Progenitor cell of endocrine pancreas (in vitro differentiated cells): ENCODE measurements at places on chromosomes 5 and 9.

GRCh38 chr5:181133610-181134231 lies 2.8 kb upstream of the OR2V1 start:
- no peak for DNase-seq

DNA sequence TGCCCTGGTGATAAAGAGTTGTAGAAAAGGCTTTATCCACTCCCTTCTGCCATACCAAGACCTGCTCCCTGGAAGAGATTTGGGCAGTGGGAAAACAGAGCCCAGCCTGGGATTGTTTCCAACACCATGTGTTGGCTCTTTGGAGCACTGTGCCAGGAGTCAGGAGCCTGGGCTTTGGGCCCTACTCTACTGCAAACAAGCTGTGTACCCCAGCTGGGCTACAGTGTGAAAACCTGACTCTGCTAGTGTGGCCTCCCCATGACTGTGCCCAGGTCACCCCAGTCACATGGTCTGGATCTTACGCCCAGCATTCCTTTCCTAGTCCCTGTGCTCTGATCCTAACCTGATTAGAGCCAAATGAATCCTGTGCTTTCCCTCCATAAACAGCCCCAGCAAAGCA lies 39.3 kb upstream of the SHB start:
- no peak for DNase-seq

- no peak for DNase-seq
Observed at GRCh38 chr5:91898898-91899297, 515.8 kb upstream of the ARRDC3 start.

- DNase-seq, result no peak
Observed at GRCh38 chr5:142422429-142422828, 97.6 kb upstream of the SPRY4 start.

DNA sequence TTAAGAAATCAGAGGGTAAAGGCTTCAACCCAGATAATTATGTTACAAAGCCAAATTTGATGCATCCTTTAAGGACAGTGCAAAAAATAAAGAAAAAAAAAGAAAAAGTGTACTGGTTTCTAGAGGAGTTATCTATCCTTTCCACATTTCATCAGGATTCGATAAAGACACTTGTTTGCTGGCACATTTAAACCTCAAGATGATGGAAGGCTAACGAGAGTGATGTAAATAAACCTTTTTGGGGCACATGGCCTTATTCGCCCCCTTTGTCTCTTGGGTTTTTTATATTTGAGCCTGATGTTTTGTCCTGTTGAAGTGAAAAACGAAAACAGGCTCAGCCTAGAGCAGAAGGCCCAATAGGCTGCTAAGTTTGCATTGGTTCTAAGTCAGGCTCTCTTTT lies 416.5 kb downstream of the TAF11L14 start:
- DNase-seq, result no peak

DNA sequence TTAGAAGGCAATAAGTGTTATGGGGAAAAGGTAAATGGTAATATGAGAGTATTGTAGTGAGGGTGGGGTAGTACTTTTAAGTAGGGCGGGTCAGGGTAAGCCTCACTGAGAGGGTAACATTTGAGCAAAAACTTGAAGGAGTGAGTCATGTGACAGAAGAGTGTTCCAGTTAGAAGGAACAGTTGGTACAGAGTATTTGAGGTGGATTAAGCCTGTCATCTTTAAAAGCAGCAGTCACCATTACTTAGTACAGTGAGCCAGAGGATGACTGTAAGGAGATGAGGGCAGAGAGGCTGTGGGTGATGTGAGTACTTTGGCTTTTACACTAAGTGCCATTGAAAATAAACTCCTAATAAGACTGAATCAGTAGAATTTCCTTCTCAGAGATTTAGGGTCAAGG lies 54.8 kb downstream of the UBAP1 start:
- no peak for DNase-seq

GRCh38 chr9:132698989-132699388 lies 28.7 kb downstream of the GTF3C4 start:
- DNase-seq, result no peak

- DNase-seq, result no peak
Observed at GRCh38 chr5:133947431-133947841, 21.0 kb downstream of the C5orf15 start.

DNA sequence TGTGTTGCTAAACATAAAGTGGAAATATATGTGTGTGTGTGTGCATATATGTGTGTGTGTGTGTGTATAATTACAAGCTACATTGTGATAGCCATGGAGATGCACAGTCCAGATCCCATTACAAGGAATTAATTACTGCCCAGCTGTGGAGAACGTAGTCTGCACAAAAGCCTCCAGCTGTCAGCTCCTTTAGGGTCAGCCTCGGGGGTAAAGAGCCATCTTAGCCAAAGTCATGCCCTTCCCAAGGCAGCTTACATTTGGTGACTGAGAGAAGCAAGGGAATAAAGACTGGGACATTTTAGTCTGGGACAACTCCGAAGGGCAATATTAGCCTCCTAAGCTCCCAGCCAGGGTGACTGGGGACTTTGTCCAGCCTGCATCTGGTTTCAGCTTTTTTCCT lies 21.9 kb upstream of the FOCAD start:
- no peak for DNase-seq

DNA sequence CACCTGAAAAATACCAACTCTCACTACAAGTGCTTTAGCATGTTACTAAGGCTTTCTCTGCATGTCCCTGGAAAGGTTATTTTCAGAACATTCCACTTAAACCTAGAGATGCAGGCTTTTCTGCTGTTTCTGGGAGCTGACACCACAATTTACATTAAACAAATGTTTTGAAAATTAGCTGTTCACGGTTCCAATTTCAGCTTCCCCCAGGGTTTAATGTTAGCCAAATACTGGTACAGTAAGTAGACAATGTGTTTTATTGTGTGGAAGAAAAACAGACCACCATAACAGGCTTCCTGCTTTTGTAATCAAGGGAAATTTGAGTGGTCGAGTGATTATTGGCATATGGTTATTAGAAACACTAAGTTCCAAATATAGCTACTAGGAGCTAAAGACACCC lies 32.0 kb downstream of the MACROH2A1 start:
- DNase-seq, result no peak

DNA sequence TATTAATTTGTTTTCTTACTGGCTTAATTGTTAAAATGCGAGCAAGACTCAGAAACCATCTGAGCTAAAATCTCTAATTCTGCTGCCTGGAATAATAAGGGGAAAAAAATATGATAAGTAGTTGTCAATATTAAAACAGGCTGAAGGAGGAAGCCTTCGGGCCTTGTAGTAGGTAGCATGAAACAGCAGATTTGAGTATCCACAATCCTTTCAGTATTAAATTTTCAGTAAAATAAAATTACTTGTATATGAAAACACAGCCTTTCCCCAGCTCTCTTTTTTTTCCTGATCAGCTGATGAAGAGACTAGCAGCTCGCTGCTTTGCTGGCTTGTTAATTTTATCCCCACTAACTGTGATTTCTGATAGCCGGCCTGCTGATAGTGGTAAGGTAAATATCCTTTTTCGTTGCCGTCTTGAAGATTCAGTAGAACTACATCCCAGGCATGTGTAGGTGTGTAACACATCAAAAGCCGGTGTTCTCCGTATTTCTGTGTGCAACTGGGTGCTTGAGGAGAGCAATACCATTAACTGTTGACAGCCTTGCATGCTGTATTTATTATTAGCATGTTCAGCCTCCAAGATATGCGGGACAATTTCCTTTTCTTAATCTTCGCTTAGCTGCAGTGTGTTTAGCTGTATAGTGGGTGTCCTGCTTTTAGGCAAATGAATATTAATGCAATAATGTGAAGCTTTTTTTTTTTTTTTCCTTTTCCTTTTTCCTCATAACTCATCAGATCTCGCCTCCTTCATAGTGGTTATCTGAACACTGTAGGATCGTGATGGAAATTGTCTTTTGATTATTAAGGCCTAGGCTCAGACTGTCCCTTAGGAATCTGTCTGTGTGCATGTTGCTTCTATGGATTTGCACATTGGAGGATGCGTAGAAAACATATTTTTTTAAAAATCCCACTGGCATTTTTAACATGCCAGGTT lies 144.6 kb downstream of the SMARCA2 start:
- no peak for DNase-seq

- no peak for DNase-seq
Observed at GRCh38 chr5:108311682-108312081, 70.2 kb downstream of the FBXL17 start.

- no peak for DNase-seq
Observed at GRCh38 chr5:96978812-96979449, 43.1 kb downstream of the LNPEP start.

- no peak for DNase-seq
Observed at GRCh38 chr5:50299896-50300295, 141.2 kb downstream of the EMB start.

- no peak for DNase-seq
Observed at GRCh38 chr9:715300-715699, 126.2 kb upstream of the DMRT1 start.

GRCh38 chr9:116447934-116448333 lies 239.2 kb upstream of the TRIM32 start:
- DNase-seq, result no peak

- no peak for DNase-seq
Observed at GRCh38 chr5:73838901-73839300, 212.9 kb downstream of the ARHGEF28 start.

DNA sequence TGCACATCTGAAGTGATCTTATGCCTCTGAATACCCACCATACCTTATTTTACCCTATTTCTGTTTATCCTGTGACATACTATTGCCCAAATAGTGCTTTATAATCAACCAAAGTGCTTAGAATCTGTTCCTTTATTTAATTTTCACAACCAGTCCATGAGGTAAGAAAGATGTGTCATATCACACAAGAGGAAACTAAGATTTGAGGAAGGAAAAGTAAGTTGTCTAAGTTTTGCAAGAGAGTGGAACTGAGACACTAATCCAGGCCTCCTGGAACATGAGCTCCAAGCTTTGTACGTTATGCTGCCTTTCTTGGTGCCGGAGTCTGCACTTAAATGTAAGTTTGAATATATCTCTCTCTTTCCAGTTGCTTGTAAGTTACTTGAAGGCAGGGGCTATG lies 17.2 kb downstream of the KDM3B start:
- no peak for DNase-seq

DNA sequence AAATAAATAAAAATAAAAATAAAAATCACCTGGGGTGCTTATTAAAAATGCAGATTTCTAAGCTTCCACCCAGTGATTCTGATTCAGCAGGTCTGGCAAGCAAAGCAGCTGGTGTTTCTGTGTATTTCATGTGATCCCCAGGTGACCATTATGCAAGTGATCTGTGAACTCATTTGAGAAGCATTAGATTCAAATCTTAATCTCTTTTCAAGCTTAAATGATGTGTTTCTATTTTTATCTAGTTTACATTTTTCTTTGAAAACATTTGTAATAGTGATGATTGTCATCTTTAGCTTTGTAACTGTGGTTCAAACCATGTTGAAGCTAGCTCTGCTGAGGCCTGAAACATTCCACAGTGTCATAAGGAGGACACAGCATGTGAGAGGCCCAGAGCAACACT lies 804.8 kb upstream of the ZNF608 start:
- DNase-seq, result no peak

- DNase-seq, result no peak
Observed at GRCh38 chr9:89274838-89275237, 36.2 kb upstream of the CKS2 start.

GRCh38 chr5:80502800-80503199 lies 14.9 kb downstream of the FAM151B start:
- DNase-seq, result no peak

GRCh38 chr9:18438300-18438925 lies 35.5 kb upstream of the ADAMTSL1 start:
- DNase-seq, result peak; percentile 14

GRCh38 chr5:127684726-127685467 lies 18.3 kb upstream of the CCDC192 start:
- DNase-seq, result no peak

DNA sequence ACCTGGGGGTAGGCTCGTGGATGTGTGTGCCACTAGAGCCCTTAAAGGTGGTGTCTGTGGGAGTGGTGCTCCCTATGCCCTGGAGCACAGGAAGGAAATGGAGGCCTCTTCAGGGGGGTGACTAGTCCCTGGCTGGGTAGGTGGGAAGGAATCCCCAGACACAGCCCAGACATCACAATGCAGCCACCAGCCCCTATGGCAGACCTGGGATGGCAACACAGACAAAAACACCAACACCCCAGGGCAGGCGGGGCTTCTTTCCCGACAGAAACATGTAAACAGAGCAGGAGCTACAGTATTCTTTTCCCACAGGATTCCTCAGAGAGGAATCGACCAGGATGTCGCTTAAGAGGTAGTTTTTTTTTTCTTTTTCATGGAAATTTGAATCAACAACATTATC lies 10.4 kb upstream of the NR5A1 start:
- no peak for DNase-seq

GRCh38 chr5:28216939-28217360 lies 1178.6 kb upstream of the CDH9 start:
- DNase-seq, result no peak

DNA sequence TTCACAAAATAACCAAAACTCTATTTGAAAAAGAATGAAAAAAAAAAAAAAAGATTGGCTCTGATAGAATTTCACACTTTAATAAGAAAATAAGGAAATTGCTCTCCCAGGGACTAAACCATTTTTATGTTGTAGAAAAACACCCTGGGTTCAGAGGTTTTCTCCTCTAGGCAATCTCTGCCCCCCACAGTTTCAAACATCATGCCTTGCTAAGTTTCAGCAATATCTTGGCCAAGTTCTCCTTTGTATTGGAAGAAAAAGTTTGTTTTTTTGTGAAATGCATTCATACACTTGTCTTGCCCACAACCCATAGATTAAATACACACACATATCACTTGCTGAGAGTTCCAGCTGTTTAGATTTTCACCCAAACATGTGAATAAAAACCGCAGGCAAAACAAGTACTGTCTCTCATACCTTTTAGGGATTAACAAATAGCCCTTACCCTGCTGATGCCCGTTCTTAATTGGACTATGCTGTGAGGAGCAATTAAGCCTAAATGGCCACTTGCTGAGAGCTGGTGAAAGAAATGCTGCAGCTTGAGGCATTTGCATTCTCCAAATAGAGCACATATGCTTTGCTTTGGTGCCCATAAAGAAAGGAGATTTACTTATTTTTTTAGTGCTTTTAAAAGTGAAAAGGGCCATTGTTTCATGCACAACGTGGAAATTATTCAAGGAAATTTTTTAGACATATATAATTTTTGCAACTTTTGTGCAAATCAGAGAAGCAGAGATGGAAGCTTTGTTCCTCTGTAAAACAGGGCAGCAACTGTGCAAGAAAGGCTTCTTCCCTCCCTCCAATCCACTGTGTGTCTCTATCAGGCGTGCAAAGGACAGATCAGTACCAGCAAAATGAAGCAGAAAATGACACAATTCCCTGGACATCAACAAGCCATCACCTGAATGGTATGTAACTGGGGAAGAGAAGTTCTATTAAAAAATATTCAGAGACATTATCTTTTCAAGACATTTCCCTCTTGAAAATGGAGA lies 262.4 kb upstream of the KIF2A start:
- DNase-seq, result no peak

- DNase-seq, result no peak
Observed at GRCh38 chr5:75185763-75186162, 50.9 kb downstream of the ANKRD31 start.
